ENCODE measurements at places on chromosomes 4 and X.

DNA sequence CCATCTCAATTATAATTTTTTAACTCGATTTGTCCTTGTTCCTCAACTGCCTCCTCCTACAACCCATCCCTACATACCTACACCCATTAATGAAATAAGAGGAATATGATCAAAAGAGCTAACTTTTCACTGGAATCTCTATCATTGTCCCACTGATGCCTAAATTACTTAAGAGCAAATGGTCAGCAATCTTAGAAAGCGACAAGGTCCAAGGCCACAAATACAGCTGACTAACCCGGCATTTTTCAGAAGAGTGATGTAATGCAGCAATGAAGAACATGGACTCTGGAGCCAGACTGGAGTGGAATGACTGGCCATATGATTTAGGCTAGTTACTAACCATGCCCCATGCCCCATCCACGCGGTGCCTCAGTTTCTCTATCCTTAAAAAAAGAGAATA, 56.2 kb downstream of the PPA2 start:
- DNase-seq, result no peak

DNA sequence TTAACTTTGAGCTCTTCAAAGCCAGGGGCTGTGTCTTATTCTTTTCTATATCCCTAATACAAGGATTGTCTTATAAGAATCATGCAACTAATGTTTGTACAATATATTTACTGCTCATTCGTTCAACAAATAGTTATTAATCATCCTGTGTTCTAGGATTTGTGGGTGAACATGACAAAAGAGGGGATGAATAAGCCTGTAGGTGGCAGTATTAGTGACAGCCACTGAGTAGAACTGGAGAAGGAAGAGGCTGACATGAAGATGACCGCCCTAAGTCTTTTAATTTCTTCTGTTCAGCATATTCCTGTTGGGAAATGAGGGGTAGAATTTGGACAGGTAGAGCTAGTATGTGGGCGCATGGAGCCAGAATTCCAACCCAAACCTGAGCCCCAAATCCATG, 11.9 kb upstream of the LINC00632 start:
- DNase-seq, result no peak

- DNase-seq, result no peak
These were observed 4.2 kb downstream of the GASK1B start for GRCh38 chr4:158168606-158169005.

DNA sequence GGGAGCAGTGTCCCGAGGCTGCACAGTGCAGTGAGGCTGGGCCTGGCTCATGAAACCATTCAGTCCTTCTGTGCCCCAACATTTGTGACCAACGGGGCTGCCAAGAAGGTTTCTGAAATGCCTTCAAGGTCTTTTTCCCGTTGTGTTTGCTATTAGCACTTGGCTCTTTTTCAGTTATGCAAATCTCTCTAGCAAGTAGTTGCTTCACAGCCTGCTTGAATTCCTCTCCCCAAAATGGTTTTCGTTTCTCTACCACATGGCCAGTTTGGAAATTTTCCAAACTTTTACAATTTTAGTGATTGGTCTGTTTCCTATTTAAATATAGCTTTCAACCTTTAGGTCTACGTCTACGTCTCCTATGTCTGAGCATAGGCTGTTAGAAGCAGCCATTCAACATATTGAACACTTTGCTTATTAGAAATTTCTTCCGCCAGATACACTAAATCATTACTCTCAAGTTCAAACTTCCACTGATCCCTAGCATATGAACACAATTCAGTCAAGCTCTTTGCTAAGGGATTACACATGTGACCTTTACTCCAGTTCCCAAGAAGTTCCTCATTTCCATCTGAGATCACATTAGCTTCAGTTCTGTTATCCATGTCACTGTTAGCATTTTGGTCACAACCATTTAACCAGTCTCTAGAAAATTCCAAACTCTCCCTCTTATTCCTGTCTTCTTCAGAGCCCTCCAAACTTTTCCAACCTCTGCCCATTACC, 901.8 kb downstream of the GLUD2 start:
- DNase-seq, result no peak

GRCh38 chr4:41559940-41560516, 22.1 kb downstream of the LIMCH1 start:
- DNase-seq, result no peak

DNA sequence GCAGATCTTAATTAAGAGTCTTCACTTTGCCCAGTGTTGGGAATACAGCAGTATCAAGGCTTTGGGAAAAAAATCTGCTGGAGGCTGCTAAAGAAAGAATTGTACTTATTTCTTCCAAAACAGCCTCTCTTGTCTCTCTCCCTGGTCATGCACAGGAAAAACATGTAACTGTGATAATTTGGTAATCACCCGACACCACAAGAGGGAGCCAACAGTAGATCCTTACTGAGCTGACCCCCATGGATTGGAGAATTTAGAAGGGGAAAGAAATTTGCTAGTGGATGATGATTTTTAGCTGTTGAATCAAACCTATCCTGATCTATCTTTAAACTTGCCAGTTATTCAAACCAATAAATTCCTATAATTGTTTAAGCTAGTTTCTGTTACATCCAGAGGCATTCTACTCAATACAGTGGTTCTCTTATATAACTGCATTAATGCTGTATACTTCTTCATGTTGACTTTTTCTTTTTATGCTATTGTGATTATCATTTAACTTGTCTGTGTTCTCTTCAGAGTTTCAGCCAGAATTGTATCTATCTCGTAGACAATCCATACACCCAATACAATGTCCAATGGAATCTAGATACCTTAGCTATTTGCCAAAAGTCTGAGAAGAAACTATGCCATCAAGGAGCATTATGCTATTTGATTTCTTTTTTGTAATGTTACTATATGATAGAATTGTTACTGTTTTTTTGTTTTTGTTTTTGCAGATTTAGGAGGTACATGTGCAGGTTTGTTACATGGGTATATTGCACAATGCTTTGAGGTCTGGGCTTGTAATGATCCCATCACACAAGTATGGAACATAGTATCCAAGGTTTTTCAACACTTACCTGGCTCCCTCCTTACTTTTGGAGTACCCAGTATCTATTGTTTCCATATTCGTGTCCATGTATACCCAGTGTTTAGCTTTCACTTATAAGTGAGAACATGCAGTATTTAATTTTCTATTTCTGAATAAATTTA, 31.3 kb upstream of the ARHGEF38 start:
- DNase-seq, result peak; percentile 68

- peak; percentile 58 for DNase-seq
These were observed 292.5 kb downstream of the CHIC1 start for GRCh38 chrX:73855546-73855945.

DNA sequence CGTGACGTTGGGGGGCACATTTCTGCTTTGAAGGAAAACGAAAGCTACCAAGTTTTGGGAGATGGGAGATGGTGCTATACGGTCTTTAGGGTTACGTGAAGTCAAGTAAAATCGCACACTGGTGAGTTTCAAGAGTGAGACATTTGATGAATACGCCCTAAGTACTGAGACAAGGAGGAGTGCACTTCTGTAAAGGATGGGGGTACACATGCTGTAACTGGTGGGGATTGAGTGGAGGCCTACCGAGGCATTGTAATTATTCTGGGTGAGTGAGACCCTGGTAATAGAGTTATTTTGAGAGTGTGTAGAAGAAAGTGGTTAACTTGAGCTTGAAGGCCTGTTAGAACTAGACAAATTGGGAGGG, 536 bp downstream of the SH3BGRL start:
- DNase-seq, result no peak

DNA sequence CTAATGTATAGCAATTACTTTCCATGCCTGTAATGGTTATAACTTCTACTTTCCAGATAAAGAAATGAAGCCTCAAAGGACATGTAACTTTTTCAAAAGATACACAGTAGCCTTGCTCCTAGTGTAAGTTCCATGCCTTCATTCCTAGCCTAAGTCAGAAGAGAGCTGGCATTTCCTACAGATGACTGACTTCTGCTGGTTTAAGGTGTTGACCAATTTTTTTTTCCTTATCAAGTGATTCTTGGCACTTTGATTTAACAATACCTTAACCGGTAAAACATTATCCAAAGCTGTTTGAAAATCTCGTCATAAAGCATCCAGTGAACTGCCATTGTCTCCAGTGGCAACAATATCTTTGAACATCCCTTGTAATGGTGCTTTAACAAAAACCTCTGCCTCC, 145.1 kb upstream of the VCX3A start:
- no peak for DNase-seq

DNA sequence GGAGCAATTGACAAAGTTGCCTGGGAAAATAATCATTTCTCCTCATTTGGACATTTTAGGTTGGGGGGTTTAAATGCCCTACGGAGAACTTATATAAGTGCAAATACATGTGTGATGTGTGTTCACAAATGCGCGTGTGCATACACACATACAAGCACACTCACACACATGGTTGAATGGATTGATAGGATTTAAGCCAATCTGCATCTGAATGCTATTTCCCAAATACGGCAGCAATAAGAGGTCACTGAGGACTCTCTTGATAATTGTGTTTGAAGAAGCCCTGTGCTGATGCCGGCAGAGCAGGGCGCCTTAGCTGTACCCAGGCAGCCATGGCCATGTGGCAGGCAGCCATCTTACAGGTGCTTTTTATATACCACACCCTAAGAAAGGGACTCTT, 165.3 kb upstream of the LEF1 start:
- DNase-seq, result no peak

DNA sequence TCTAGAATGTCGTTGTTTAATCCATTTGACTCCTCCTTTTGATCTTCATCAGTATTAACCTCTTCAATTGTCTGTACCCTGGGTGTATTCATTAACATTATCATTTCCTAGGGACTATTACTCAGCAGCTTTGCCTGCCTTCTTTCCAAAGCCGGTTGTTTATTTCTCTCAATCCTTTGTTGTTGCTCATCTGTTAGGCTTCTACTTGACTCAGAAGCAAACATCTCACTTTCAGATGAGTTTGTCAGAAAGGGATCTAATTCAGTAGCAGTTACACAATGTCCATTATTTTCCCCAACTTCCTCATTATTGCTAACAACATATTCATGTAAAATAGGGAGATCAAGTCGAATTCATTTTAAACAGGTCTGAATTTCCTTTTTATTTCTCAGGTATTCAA, 22.1 kb upstream of the HSD17B10 start:
- DNase-seq, result no peak

GRCh38 chr4:73815145-73815544, 21.3 kb upstream of the CXCL6 start:
- DNase-seq, result no peak

DNA sequence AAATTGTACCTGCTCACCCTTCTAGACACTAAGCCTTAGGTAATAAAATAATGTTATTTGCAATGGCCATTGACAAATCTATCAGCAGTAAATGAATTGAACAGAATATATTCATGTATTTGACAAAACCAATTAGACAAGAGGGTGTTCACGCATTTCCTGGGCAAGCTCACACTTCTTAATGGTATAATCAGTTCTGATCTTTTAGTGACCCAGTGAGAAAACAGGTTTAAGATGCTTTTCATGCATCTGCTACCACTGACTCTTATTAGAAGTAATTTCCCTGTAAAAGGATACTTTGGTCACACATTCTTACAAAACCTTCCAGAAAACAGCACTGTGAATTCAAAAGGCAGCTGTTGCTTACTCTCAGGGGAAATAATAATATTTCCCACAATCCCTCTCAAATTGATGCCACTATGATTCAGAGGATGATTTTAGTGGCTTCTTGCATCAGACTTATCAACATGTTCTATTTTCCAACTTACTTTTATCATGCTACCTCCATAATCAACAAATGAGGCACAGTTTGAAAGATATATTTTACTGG, 313.9 kb upstream of the NWD2 start:
- DNase-seq, result no peak

- DNase-seq, result no peak
These were observed 9.0 kb downstream of the TSC22D3 start for GRCh38 chrX:107766470-107767150.

- no peak for DNase-seq
These were observed 3.2 kb downstream of the SNX25 start for GRCh38 chr4:185212581-185212980.

DNA sequence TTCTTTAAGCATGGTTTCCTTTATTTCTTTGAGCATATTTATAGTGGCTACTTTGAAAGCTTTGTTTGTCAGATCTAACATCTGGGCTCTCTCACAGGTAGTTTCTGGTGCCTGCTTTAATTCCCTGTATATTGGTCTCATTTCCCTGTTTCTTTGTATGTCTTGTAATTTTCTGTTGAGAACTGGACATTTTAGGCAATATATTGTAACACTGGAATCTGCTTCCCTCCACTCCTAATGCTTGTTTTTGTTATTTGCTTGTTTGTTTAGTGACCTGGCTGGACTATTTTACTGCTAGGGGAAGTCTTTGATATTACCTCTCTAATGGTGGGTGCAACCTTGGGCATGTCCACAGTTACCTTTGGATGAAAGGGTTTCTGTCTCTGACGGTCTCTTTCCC, 25.0 kb downstream of the BMPR1B start:
- no peak for DNase-seq

- no peak for DNase-seq
These were observed 27.1 kb upstream of the REST start for GRCh38 chr4:56880572-56880971.

GRCh38 chr4:70623323-70623722, 5.2 kb upstream of the ENAM start:
- DNase-seq, result no peak

GRCh38 chr4:93467484-93468155, 360.9 kb upstream of the ATOH1 start:
- no peak for DNase-seq

DNA sequence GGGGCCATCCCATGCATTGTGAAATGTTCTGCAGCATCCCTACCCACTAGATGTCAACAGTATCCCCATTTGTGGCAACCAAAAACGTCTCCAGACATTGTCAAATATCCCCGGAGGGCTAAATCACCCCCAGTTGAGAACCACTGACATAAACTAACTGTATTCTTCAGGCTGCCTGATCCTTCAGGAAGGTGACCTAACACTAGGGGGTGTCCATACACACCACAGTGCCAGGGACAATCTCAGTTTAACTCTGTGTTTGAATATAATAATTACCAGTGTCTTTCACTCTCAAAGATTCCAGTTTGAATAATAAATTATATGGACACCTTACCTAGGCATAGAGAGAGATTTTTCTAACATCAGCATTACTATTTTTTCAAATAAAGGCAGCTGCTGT, 6.4 kb downstream of the ACE2 start:
- DNase-seq, result peak; percentile 39

DNA sequence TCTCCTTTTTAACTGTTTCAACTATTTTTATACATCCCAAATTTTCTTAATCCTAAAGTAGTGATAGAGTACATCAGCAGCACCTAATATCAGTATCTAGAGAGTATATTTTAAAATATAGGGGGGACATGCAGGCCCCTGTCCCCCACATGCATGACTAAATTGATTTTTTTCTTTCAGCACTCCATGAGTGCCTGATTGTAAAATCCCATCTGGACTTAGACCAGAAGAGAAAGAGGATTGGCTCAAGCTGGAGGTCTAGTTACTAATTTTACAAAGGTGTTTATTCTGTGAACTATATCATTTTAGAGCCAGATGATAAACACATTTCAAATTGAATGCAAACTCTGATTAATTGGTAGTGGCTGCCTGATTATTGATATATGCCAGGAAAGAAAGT, 1533.9 kb upstream of the PABPC4L start:
- DNase-seq, result no peak

- no peak for DNase-seq
These were observed 194.0 kb upstream of the HHIP start for GRCh38 chr4:144451766-144452450.

Measured in T47D (cell line).